ENCODE measurements at places on chromosomes 2 and 18.
A peak's percentile ranks its signal among the peaks of the same experiment; 100 is the strongest.

- no peak for DNase-seq
Measured at GRCh38 chr2:137181370-137181769, 416.0 kb downstream of the THSD7B start.

GRCh38 chr18:75280427-75281280 is 70.1 kb downstream of the TSHZ1 start:
- DNase-seq = no peak

DNA sequence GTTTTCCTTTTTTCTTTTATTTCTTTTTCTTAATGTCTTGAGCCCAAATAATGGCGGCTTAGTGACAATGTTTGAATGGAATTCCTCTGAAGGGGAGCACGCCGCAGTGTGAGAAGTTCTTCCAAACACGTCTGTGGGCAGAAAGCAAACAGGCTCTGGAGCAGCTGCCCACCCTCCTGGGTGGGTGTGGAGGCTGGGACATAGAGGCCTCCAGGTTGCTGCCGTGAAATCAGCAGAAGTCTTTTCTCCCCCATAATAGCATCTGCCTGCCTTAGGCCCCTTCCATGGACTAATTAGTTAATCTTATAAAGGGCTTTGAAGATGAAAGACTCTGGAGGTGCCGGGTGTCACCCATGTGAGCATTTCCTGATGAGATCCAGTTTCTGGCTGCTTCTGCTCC is 213.9 kb downstream of the SH3RF3 start:
- DNase-seq = no peak

- DNase-seq = no peak
Measured at GRCh38 chr2:23436346-23437098, 51.5 kb downstream of the KLHL29 start.

- no peak for DNase-seq
Measured at GRCh38 chr2:70368545-70368944, 66.7 kb upstream of the FAM136A start.

GRCh38 chr2:137826373-137827372 is 137.6 kb upstream of the HNMT start:
- no peak for DNase-seq

DNA sequence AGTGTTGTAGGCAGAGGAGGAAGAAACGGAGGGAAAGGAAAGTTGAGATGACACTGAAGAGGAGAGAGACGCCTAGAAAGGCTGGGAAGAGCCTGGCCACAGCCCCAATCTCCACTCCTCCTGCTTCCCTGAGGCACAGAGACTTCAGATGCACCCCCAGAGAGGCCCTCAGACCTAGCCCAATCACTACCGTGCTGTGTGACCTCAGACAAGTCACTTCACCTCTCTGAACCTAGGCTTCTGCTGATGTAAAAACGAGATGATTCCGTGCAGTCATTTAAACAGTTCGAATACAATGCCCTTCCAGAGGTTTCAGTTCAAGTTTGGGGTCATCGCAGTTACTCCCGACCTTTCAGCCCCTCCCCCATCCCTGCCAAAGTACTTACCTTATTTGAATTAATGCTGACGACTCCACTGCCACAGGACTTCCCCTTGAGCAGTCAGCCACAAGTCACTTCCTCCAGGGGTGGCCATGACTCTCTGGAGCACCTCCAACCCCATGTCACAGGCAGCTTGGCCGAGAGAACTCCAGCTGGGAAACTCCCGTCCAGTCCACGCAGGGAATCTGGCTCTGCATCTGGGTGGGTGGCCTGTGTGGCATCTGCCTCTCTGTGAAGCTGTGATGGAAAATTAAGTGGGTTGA is 105.2 kb upstream of the ID2 start:
- DNase-seq = no peak

DNA sequence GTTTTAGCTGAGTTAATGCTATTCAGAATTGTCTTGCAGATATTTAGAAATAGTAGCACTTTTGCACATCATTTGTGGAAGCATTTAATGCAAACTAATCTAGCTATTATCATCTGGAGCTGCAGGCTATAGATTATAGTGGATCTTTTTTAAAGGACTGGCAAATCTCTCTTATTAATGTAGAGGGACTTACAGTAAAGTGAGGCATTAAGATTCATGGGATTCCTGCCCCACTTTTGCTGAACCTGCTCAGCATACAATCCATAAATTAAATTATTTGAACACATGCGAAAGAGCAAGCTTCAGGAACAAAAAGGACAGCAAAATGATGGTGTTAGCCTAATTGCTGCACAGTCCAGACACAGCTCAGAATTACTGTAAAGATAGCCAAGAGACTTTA is 477.7 kb downstream of the DCDC2C start:
- no peak for DNase-seq

GRCh38 chr2:137998503-137998902 is 34.2 kb downstream of the HNMT start:
- no peak for DNase-seq

DNA sequence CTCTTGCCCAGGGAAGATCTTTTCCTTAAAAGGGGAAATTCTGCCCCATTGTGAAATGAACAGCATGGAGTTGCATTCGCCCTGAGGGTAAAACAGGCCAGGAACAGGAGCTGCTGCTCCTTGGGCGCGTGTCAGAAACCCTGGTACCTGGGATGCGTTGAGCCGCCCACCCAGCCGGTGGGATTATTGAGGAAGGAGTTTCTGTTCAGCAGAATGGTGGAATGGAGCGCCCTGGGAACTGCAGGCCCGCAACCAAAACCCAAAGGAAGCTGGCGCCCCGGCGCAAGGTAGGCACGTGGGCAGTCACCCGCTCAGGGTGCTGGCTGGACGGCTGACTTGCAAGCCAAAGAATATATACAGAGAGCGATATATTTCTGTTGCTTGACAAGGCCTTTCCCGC is 73.5 kb downstream of the MTCL1 start:
- DNase-seq = no peak

GRCh38 chr18:76687304-76687962 is 134.9 kb upstream of the ZNF236 start:
- peak; percentile 50 for DNase-seq

DNA sequence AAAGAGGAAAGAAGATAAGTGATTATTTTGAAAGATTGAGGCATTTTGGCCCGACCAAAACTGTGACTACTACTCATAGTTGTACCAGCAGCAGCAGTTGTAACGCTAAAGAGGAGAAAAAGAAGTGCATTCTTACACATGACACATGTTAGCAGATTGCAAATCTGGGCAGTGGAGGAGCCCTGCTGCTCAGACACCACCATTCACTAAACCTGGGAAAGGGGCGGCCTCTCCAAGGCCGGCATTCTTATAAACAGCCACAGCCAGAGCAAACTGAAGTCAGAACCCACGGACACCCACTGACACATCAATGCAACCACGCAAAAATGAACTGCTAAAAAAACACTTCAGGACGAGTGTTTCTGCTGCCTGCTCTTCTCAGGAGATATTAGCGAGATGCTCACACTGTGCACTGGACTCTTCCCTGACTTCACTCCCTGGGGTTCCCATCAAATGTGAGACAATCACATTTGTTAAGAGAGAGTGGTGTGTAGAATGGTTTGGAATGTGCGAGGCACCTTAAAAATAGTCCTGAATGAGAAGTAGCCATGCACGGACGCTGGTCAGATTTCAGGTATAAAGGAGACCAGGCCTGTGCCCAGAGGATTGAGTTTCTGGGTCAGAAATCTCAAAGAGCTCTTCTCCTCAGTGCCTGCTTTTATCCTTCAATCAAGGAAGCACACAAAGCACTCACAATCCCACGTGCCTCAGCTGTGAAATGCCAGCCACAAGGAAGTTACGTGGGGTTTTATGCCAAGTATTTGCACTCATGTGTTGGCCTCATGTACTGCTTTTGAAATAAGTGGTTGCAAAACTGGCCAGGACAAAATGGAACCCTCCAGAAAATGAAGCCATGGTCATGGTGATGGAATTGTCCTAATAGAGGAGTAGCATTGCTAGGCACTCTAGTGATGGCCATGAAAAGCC is 83.4 kb downstream of the MTCL1 start:
- DNase-seq = no peak

DNA sequence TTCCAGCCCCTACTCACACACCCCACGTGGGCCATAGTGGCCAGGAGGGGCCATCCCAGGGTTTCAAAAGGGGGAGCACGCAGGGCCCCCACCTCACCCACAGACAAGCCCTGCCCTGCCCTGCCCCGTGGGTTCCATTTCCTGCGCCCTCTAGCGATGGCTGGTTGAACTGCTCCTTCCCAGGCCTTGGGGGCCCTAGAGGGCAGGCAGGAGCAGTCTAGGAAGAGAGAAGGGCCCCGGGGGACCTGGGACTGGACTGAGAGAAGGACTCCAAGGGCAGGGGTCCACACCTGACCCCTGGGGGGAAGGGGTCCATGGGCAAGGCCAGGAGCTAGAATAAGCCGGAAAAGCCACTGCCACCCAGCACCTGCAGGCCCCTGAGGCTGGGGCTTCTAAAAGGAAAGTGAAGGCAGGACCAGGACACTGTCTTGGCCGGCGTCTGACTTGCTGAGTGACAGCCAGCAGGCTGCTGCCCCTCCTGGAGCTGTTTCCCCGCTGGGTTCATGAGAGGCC is 10.1 kb downstream of the CYP26B1 start:
- DNase-seq = no peak

- no peak for DNase-seq
Measured at GRCh38 chr2:144382849-144383248, 137.1 kb downstream of the ZEB2 start.

DNA sequence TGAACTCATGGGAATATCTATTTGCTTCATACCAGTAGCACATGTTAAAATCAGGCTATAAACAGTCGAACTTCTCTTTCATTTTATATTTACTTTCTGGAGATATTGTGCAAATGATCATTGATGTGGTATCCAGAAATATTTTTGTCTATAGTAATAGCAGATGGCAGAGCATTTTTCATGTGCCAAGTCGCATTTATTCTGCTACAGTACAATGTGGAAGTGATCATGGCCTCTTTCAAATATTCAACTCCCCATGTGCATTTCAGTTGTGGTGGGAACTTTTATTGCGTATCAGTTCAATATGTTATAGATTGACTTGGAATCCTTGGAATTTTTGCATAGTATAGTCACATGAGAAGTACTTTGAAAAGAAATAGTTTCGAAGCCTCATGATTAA is 57.4 kb downstream of the RHBDD1 start:
- no peak for DNase-seq

DNA sequence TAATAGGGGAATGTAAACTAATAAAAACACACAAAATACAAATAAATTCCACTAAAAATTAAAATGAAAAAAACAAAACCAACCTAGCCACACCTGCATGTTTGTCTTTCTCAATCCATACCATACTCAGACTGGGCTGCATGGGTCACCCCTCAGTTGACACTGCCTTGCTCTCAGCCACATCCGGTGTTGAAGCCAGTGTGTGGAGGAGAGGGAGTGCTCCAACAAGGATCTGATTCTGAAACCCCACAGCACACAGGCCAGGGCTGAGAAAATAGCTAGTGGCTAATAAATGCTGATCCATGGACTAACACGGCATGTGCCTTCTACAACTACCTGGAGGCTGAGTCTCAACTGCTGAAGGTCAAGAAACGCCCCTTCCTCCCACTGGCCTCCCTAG is 13.7 kb downstream of the RND3 start:
- DNase-seq = no peak

DNA sequence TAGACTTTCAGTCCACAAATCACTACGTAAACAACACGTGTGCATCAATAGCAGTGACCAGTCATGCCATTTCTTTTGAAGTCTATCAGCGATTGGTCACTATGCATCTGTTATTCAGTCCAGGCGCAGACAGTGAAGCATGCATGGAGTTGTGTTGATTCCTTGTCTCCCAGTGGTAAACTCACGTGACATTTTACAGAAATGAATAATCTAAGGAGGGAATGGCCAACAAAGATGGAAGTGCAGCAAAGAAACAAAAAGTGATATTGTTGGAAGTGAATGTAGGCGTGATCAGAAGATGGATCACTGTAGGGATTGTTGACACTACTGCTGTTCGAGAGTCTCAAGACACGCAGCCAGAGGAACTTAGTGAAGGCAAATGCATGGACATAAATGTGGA is 317.8 kb upstream of the MGAT5 start:
- no peak for DNase-seq

GRCh38 chr2:132617989-132618388 is 52.0 kb downstream of the LYPD1 start:
- no peak for DNase-seq

Measured in NCI-H2081 (cell line).